Umbilical cord (tissue), 2 donors: ENCODE measurements at places on chromosomes 2 and 18. TPM values are rescaled to one million over a fixed set of nuclear protein-coding genes. Genes with fewer than 3 reads are reported as not detected.

The ST6GAL2 gene
- 117 TPM for total RNA-seq

The EIF2AK3 gene
- total RNA-seq: 20.2 TPM

The RPRM gene
- total RNA-seq: 6.0 TPM

The CXCR4 gene
- total RNA-seq: 7.5 TPM

The RNF152 gene
- 19.3 TPM for total RNA-seq

The FN1 gene
- 3,252 TPM for total RNA-seq

The VSNL1 gene
- 7.7 TPM for total RNA-seq

The ATP6V1B1 gene
- not detected for total RNA-seq

The VPS4B gene
- 51.3 TPM for total RNA-seq
